ENCODE measurements at places on chromosomes 16 and 17.
A peak's percentile ranks its signal among the peaks of the same experiment; 100 is the strongest.

DNA sequence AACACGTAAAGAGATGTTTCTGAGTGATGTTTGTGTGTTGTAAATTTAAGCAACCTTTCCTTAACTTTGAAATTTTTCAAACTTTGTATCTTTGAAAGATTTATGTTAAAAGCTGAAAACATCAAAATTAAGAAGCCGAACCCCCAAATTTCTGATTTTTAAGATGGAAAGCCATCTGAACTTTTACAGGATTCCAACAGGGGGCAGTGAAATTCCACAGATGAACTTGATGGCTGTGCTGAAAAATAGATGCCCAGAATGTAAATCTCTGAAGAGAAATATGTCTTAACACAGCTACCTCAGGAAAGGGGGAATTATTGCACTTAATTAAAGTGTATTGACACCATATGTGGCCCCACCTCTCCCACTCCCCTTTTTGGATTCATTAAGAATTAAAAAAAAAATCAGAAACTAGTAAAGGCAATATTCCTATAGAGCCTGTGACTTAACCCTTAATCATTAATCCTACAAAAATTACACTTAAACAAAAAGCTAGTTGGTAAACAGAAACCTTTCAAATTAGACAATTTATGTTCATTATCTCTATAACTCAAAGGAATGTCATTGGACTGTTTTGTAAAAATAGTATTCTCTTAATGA is 597.9 kb downstream of the KCNJ2 start:
- DNase-seq, result peak; percentile 54

DNA sequence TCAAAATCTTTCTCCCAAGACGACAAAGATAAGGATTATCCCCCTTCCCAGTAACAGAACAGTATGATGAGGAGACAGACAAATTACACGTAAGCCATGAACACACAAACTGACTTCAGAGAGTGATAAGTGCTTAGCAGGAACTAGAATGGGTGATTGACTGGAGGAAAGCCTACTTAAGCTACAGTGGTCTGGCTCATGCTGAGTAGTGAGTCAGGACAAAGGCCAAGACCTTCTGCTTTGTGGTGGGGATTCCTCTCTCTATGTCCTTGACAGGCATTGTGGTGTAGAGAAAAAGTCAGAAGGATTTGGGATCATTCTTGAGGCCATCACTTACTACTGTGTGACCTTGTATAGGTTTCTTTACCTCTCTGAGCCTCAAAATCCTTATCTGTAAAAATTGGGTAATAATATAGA is 381.9 kb upstream of the CCL2 start:
- no peak for DNase-seq

DNA sequence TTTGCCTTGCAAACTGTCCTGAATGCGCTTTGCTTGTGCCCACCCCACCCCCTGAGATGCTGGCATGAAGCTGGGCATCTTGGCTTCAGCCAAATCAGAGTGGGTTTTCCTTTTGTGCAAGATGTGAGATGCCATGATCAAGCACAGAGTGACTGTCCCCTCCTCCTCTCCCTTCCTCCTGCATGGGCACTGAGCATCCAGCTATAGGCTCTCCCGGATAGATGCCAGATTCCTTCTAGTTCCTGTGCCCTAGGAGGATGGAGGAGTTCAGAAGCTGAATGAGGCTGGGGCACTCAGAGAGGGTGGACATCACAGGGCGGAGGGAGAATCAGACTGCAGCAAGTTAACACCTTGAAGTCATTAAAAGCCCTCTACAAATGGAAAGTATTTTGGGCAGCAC is 384.1 kb upstream of the CCL2 start:
- DNase-seq, result no peak

DNA sequence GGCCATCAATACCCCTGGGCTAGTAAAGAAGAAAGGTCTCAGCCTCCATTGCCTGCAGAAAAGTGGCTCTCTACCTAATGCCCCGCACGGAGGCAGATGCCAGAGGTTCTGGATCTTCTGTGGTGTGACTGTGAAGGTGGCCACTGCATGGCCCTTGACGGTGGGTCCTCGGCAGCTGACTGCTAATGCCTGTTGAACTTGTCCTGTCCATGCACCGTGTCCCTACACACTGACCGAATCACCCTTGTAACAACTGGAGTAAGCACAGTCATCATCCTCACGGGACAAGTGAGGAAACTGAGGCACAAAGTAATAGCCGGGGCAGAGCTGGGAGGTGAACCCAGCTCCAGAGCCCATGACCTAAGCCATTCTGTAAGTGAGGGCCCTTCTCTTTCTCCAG is 48.8 kb downstream of the MYH11 start:
- no peak for DNase-seq

DNA sequence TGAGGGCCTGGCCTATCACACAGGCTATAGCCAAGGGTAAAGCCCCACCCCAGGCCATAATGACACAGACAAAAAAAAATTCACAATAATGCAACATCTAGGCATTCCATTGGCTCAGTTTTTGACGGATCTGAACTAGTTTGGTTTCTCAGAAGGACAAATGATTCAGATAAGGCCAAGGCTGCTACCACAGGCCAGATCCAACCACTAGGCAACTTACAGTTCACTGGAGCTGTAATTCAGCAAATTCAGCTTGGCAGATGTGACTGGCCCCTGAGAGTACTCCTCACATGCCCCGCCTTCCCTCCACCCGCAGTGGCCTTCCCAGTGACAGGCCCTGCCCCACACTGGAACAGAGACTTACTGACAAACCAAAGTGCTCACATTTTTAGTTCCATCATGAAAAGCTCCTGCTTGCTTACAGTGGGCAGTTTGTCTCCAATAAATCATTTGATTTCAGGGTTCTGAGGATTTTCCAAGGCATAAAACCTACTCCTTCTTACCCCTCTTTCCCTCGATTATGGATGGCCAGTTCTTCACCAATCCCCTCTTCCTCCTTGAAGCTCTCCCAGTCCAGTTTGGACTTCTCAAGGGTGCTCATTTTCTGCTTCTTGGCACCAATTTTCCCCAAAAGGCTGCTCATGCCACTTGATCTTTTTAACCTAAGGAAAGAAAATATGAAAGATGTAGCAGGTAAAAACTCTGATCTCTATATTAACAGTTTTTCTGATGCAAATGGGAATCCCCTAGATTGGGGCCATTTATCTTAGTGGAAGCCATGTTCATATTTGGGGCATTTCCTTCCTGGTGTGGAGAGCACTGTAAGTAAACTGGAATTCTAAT is 53.3 kb upstream of the BCAR1 start:
- DNase-seq, result no peak

DNA sequence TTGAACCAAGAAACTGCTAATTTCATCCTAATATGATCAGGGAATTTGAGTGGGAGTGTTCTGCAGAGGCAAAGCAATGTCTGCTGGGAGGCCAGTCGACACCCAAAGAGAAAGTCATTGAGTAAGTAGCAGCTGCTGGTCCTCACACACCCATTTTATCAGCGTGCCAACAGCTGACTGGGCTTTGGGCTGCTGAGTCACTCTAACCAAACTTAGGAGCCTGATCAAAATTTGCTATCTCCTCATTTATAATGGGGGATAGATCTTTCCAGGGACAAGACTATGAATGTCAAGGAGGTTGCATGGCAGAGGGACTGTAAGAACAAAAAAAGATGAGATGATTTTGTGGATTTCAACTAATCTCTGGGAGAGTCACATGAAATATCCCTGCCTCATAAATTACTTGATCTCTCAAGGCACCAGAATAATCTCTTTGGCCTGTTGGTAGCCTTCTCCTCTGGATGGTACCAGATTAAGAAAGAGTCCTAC is 32.9 kb downstream of the CPSF4L start:
- no peak for DNase-seq

DNA sequence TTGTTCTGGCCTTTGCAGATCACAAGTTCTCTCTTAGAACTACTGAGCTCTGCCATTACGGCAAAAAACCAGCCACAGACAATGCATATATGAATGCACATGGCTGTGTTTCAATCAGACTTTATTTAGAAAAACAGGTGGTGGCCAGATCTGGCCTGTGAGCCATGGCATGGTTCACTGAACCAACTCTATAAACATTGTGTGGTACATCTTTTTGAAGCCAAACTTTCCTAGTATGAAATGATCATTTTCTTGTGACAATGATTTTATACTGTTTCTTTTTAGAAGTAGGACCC is 65.9 kb upstream of the AMZ2 start:
- DNase-seq, result no peak

- no peak for DNase-seq
Measured at GRCh38 chr17:64156670-64157069, 26.7 kb upstream of the ERN1 start.

GRCh38 chr16:85990861-85991301 is 91.9 kb downstream of the IRF8 start:
- DNase-seq, result no peak

GRCh38 chr17:35749560-35750412 is 3.3 kb downstream of the GAS2L2 start:
- DNase-seq, result no peak

DNA sequence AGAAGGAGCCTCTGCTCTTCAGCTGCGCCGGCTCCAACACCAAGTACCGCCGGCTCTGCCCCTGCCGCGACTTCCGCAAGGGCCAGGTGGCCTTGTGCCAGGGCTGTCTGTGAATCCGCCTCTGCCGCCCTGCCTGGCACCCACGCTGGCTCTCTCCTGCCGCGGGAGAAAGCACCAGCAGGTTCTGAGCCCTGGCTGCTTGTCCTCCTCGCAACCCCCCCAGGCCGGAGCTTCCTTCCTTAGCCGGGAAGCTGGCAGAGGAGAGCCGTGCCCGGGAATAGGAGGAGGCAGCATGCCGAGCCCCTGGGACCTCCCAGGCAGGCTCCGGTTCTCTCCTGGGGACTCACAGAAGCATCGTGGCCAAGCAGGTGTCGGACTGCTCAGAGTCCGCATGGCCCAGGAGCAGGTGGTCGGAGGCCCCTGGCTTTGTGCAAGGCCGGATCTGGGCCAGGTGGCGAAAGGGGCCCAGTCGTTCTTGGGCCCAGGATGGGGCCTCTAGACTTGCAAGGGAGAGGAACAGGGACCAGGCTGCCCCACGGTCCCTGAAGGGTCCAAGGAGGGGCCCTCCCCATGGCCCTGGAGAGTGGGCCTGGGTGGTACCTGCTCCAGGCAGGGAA is 80.6 kb downstream of the MGAT5B start:
- no peak for DNase-seq

DNA sequence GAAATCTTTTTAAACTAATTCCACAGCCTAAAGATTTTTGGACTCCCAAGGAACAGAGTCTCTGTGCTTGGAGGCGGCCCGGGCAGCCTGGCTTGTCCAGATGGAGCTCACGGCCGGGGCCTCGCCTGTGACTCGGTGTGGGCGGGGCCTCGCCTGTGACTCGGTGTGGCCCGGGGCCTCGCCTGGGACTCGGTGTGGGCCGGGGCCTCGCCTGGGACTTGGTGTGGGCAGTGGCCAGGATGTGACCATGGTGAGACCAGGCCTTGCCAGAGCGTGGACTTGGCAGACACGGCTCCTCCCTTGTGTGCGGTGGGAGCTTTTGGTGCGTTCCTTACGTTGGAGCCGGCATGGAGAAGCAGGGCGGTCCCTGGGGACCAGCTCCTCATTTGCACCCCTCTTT is 92.3 kb downstream of the METRNL start:
- DNase-seq, result peak; percentile 44

- no peak for DNase-seq
Measured at GRCh38 chr17:17413215-17413792, 63.5 kb upstream of the MED9 start.

- DNase-seq, result no peak
Measured at GRCh38 chr16:75012380-75013081, 13.7 kb downstream of the ZNRF1 start.

- DNase-seq, result no peak
Measured at GRCh38 chr16:68070249-68070730, 14.9 kb upstream of the NFATC3 start.

- DNase-seq, result no peak
Measured at GRCh38 chr16:14545346-14545884, 84.6 kb downstream of the PARN start.

Measured in T47D (cell line).